Inflammatory macrophage treated with lipopolysaccharide for 1 hour (primary cell): ENCODE measurements at places on chromosomes 12 and 14.

DNA sequence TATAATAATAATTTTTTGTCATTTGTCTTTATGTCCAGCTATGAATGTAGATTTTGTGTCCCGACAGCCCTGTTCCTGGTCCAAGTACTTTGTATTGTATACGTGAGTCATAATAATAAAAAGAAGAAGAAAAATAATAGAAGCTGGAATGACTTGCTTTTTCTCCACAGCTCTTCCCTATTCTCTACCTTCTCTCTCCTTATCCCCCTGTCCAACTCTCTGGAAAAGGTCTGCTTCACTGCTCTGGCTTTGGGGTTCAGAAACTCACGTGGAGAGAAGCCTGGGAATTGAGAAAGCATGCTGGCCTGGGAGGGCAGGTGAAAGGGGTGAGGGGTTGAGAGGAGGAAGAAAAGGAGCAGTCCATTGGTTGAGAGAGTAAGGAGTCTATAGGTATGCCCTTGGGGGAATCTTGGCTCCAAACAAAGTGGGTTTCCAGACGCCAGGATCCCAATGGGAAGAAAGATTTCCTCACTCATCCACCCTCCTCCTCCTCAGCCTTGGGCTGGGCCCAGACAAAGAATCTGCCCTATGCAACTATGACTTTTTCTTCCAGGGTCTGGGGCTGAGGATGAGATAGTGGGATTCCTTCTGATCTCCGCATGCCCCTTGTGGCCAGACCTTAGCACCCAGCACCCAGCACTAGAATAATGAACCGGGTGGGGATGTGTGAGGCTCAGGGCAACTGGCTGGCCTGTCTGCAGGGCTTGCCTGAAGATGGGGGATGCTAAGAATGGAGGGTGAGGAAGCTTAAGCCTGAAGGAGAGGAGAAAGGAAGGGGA, 4.0 kb downstream of the HOXC8 start:
- DNase-seq = no peak

DNA sequence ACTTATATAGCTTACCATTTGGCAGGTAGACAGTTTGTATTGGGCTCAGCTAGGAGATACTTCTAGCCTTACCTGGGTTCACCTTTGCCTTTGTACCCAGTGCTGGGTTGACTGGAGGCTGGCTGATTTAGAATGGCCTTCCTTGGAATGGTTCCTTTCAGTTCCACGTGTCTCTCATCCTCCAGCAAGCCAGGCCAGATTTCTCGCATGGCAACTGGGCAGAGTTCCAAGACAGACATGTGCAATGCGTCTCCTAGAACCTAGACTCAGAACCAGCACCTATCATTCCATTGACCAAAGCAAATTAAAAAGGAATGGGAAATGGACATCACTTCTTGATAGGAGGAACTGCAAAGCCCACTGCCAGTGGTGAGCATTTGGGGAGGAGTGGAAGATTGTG, 79.1 kb upstream of the BDKRB2 start:
- no peak for DNase-seq

- DNase-seq = no peak
Measured at GRCh38 chr12:82366197-82366596, 7.9 kb downstream of the METTL25 start.

DNA sequence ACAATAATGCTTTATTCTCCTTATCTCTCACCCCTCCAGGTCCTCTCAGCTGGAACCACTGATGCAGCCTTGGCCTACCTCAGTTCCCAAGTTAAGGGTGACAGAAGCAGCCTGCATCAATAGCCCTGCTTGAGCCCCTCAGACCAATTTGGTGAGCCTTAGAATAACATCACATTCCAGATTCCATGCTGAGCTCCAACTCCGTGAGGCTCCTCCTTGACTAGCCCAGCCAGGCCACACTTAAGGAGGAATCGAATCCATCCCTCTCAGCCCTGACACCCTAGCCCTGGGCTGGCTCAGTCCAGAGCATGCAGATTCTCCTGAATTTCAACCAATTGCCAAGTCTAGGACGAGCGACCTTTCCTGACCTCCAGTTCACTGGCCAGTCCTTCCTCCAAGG, 91.1 kb downstream of the ARMH4 start:
- no peak for DNase-seq

DNA sequence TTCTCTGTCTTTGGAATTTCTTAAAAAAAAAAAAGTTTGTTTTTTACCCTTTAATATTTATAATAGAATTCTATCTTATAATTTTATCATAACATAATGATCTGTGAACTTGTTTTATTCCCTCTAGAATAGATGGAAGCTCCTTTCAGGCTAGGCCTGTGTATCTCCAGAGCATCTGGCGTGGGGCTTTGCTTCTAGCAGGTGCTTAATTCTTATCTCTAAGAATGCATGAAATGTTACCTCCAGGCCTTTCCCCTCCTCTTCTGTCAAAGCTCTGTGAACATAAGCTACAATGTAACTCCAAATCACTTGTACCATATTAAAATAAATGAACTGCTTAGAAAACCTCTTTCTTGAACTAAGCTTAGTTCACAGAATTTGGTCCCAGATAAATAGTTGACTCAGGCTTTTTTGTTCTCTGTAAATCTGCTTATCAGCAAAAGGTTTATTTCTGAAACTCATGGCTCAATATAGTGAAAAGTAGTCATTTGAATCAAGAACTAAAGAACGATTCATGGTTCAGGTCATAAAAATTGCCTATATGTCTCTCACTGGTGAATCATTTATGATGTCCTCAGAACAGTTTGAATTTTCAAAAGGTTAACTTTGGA, 407.1 kb downstream of the TRHDE start:
- DNase-seq = no peak

GRCh38 chr12:2029851-2030250, 22.9 kb upstream of the CACNA1C start:
- DNase-seq = no peak

DNA sequence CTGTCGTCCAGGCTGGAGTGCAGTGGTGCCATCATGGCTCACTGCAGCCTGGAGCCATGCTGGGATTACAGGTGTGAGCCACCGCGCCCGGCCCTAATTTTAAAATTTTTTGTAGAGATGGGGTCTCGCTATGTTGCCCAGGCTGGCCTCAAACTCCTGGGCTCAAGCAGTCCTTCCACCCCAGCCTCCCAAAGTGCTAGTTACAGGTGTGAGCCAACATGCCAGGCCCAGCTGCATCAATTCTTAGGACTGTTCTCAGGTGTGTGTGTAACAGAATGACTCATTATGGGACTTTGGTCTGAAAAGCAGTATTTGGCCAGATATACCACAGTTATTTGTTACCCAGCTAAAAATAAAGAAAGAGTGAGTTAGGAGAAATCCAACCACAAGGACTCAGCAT, 17.4 kb downstream of the LETMD1 start:
- DNase-seq = no peak

DNA sequence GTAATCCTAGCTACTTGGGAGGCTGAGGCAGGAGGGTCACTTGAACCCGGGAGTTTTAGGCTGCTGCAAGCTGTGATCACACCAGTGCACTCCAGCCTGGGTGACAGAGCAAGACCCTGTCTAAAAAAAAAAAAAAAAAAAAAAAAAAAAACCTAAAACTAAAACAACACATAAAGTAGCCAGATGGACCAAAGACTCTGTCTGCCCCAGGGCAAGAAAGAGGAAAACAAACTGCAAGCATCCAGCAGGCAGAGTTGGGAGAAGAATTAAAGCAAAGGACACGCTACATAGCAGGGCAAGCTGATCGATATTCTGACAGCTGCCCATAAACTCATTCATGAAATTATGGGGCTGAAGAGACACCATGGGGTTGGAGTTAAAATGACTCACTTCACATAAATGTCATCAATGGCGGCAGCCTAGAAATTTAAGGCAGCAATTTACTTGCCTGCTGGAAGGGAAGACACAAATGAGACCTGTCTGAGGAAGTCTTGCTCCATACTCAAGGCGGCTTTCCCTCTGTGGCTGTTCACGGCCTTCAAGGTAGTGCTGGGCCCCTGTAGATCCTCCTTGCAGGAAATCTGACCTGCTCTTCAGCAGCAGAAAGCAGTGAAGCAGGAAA, 259.1 kb upstream of the FKBP4 start:
- DNase-seq = no peak

GRCh38 chr14:89198544-89199329, 218.3 kb downstream of the FOXN3 start:
- DNase-seq = peak; percentile 79

DNA sequence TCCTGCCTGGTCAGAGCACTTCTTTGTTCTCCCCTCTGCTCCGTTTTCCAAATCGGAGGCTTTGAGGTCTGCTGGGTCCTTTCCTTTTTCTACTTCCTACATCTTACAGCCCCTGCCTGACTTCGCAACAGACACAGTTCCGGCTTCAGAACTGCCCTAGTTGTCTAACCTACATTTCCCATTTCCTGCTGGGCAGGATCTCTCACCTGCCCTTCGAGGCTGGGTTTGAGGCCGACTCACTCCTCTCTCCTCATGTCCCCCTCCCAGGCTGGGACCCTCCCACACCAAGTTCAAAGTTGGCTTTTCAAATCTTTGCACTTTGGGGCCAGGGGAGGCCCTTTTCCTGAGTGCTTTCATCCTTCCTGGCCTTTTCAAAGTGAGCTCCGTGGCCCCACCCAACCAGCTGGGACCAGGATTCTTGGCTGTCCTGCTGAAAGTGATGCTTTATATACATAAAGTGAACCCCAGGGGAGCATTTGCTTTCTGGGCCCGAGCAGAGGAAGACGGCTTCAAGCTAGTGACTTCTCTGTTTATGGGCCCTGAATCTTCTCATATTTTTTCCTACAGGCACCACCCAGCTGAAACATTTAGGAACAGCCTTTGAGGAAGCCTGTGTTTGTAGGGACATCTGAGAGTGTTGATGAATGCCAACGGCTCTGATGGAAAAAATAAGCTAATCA, 281.0 kb upstream of the CRY1 start:
- no peak for DNase-seq

- peak; percentile 33 for DNase-seq
Measured at GRCh38 chr12:25054783-25055144, 105.9 kb upstream of the BCAT1 start.

GRCh38 chr12:125890366-125890905, 825.2 kb downstream of the AACS start:
- no peak for DNase-seq

GRCh38 chr12:122610911-122611310, 83.9 kb downstream of the KNTC1 start:
- no peak for DNase-seq

- no peak for DNase-seq
Measured at GRCh38 chr14:88791629-88792472, 902 bp downstream of the EML5 start.

GRCh38 chr12:53123578-53124351, 20.5 kb downstream of the SOAT2 start:
- DNase-seq = no peak

- no peak for DNase-seq
Measured at GRCh38 chr12:93581370-93581769, 8.9 kb downstream of the SOCS2 start.

DNA sequence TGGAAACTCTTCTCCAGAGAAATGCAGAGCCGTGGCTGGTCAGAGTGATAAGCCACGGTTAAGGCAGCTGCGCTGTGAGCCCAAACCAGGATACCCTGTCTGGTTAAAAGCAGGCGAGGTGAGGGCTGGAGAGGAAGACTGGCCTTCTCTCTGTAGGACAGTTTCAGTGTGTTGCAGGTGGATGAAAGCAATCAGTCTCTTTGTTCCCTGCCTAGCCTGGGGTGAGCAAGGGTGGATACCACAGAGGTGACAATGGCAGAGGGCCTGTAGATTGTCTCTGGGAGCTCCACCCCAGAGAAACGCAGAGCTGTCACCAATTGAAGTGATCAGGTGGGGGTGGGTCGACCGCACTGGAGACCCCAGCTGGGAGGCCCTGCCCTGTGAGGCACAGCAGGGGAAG, 621.9 kb downstream of the LRFN5 start:
- DNase-seq = no peak
